ENCODE measurements at places on chromosomes 12 and 14. TPM values are rescaled to one million over a fixed set of nuclear protein-coding genes. Genes with fewer than 3 reads are reported as not detected.

- no peak for DNase-seq
Measured at GRCh38 chr14:60775296-60775695, 40.7 kb downstream of the MNAT1 start.

DNA sequence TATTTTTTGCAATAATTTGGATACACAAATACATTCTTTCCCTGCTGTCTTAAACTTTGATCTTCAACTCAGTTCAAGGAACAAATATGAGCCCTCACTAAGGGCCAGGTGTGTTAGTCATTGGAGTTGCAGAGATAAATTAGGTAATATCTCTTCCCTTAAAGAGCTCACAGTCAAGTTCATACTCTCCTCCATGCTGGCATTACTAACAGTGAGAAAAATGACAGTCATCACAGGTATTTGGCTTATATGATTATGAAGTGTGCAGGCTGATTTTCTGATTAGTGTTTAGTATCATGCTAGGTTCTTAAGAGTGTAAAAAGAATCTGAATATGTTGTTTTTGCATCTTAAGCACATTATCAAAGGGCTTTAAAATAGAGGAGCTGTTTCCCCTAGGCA lies 594.7 kb downstream of the CCER1 start:
- DNase-seq: no peak

DNA sequence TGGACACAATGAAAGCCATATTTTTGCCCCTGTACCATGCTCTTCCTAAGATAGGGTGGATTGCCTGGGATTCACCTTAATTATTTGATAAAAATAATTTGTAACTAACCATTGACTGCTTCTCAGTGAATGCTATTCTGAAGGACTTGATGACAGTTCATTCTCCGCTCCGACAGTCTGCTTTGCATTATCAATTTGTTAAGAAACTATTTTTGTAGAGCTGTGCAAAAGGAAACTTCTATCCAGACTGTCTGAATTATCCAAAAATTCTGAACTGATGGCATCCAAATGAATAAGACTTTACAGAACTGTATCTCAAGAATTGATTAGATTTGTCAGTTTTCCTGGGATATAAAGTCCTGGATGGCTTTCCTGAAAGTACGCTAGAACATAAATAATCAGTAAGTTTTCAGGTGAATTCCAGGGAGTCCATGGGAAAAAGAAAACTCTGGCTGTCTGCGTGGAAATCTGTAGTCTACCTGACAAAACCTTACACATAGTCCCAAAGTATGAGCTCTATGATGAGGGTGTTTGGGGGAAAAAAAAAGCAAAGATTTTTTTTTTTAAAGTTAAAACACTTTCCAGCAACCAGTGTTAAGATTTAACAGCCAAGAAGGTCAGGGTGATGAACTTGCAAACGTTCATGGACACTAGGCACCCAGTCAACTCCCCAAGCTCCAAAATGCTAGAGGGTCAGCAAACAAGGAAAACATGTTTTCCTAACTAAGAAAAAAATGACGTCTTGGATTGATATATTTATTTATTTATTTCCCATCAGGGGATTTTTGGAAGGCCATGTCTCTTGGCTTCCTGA lies 291.1 kb upstream of the TBX3 start:
- DNase-seq: no peak

- no peak for DNase-seq
Measured at GRCh38 chr12:7877420-7877819, 4.7 kb upstream of the SLC2A14 start.

- DNase-seq: no peak
Measured at GRCh38 chr14:90728951-90729350, 87.3 kb downstream of the TTC7B start.

GRCh38 chr14:64440494-64440893 lies 24.8 kb upstream of the AKAP5 start:
- DNase-seq: no peak

- DNase-seq: peak; percentile 74
Measured at GRCh38 chr12:26833743-26834490, 923 bp upstream of the ITPR2 start.

DNA sequence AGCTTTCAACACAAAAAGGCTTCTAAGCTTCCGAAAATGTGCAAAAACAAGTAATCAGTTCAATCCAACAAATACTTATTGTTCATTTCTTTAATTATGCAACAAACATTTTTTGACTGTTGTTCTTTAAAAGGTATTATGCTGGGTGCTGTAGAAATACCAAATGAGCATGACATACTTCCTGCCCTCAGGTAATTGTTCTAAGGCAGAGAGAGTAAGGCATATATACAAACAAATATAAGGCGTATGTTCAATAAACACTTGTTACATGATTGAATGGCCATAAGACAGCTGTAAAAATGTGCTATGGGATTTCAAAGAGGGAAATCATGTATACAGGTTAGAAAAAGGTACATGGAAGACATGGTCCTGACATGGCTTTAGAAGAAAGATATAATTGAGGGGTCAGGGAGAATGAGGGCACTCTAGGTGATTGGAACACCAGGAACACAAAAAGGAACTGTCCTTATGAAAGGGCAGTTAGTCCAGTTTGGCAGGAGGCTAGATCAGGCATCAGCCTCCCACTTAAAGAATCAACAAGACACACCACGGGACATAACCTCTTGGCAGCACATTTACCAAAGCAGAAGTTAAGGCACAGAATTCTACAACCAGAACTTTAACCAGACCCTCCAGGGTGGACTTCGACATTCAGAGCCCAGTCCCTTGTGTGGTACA lies 135.8 kb upstream of the SCAF11 start:
- DNase-seq: no peak

DNA sequence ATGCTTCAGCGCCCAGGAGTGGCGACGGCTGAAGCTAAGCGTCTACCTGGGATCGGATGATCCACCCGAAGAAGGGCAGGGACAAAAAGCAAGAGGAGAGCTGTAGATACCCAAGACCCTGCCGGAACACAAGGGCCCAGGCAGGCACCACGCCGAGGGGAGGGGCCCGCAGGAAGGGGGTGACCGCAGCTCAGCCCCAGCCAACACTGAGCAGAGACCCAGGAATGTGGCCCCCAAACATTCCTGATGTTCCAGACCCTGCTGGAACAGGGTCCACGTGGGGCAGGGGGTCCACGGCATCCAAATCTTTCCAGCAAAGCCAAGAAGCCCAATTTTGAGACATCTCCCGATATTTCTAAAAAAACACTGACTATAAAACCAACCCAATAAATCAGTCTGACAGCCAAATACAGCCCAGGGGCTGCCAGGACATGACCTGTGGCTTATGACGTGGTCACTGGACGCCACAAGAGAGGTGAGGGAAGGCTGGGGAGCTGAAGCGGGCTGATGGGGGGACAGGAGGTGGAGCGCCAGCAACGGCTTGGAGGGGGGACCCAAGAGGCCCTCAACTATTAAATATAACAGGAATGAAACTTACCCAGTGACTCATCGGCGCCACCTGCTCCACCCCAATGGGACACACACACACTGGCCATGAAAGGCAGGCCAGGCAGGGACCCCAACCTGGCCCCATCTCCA lies 58.9 kb downstream of the NCOR2 start:
- DNase-seq: no peak

GRCh38 chr14:60590991-60591414 lies 58.3 kb downstream of the SIX1 start:
- DNase-seq: no peak

- no peak for DNase-seq
Measured at GRCh38 chr14:93375673-93376156, 28.7 kb downstream of the COX8C start.

- DNase-seq: no peak
Measured at GRCh38 chr14:75673345-75674035, 12.4 kb downstream of the TTLL5 start.

DNA sequence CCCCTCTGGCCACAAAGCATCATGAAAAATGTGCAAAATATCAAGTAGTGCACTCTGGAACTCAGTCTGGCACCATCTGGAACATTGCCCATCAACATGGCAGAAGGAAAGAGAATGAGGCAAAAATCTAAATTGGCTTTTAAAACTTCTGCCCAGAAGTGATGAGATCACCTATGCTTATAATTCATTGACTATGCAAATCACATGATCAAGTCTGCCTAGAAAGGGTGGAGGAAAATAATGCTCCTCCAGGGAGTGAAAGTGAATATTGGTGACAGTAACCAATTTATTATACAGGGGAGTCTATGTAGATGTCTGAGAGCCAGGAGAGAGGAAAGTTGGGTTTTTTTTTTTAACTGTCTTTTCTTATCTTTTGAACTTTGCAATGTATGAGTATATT lies 73.3 kb upstream of the HIF1A start:
- no peak for DNase-seq

GRCh38 chr12:90174198-90174510 lies 465.5 kb upstream of the ATP2B1 start:
- DNase-seq: no peak

- DNase-seq: no peak
Measured at GRCh38 chr12:22110176-22110575, 64.2 kb downstream of the CMAS start.

DNA sequence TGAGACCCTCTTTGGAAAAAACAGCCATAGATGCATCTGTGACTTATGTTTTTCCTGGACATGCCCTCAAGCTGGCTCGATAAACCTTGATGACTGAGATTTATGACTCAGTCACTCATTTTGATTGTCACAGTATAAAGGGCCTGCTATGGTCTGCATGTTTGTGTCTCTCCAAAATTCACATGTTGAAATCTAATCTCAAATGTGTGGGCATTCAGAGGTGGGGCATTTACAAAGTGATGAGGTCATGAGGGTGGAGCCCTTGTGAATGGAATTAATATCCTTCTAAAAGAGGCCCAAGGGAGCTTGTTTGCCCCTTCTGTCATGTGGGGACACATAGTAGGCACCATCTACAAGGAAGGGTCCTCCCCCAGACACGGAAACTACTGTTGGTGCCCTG lies 372.9 kb downstream of the APAF1 start:
- no peak for DNase-seq

DNA sequence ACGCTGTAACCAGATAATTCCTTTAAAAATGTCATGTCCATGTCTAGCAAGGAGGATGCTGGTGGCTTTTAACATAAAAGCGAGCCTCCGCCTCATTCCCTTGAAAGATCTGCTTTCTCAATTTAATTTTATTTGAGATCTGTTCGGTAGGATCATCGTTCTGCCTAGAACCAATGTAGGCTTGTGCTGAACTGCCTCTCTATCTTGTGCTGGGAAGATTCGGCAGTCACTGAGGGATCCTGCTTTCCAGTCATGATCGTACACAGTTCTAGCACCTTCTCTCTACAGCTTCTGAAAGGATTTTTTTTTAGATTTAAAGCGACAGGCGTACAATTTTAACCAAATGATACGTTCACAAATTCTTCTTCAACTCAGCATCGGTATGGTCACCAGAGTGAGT lies 54.3 kb downstream of the PEBP1 start:
- no peak for DNase-seq

DNA sequence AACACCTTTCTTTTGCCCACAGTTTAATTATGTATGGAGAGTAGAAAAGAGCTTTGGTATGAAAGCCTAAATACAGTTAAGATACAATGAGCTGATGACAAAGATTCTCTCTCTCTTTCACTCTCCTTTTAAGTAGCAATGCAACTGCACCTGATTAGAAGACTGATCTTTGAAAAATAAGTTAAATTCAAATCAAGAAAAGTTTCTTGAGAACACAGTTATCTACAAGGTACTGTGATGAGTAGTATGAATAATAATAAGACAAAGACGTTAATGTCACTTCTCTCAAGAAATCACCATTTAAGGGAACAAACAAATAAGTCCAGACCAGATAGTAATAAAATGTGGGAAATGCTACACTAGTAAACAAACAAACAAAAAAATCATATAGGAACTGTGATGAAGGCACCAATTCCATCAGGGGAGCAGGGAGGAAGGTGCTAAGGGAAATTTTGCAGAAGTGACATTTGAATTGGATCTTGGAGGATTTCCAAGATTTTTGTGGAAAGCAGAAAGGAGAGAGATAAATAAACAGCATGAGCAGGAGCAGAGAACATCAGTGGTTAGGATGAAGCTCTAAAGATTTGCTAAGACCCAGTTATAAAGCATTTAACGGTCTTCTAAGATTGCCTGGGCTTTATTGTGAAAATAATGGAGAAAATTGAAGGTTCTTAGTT lies 65.2 kb upstream of the STK38L start:
- DNase-seq: no peak

- no peak for DNase-seq
Measured at GRCh38 chr12:54024581-54025305, 3.5 kb upstream of the HOXC6 start.

GRCh38 chr14:61940666-61941420 lies 178.6 kb downstream of the SNAPC1 start:
- DNase-seq: no peak

DNA sequence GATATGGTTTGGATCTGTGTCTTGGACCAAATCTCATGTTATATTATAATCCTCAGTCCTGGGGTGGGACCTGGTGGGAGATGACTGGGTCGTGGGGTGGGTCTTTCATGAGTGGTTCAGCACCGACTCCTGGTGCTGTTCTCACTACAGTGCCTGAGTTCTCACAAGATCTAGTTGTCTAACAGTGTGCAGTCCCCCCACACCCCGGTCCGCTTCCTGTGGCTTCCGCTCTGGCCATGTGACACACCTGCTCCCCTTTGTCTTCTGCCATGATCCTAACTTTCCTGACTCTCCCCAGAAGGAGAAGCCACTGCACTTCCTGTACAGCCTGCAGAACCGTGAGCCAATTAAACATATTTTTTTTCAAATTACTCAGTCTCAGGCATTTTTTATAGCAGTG lies 1262.2 kb downstream of the TMEM121 start:
- DNase-seq: no peak

- DNase-seq: no peak
Measured at GRCh38 chr14:33964599-33965317, 13.9 kb upstream of the EGLN3 start.

GRCh38 chr14:96711559-96712267 lies 85.5 kb upstream of the VRK1 start:
- DNase-seq: no peak

DNA sequence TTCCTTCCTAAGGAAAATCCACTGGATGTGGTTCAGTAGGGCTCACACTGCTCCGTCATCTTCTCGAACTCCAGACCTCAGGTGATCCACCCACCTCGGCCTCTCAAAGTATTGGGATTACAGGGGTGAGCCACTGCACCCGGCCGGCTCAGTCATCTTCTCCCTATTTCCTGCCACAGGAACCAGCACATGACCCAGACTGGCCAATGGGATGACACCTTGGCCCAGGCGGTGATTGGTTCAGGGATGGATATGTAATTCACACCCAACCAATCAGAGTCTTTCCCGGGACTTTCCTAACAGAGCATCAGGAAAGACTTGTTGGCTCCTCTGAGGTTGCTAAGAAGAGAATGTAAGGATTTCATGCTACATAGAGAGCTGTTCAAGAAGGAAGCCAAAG lies 19.2 kb upstream of the C12orf76 start:
- no peak for DNase-seq

The CYP27B1 gene
- total RNA-seq: 1.2 TPM

The HOXC4 gene
- not detected for total RNA-seq

The CSRNP2 gene
- 29.5 TPM for total RNA-seq

The ABCC9 gene
- total RNA-seq: 60.6 TPM

The PYGL gene
- total RNA-seq: 43.7 TPM

The RNASE1 gene
- total RNA-seq: 203 TPM

The UBR7 gene
- 22.4 TPM for total RNA-seq

The A2ML1 gene
- total RNA-seq: not detected

The GNB3 gene
- total RNA-seq: 0.96 TPM

The RND1 gene
- total RNA-seq: 3.5 TPM

Data from mucosa of descending colon (tissue), 3 donors.